ENCODE measurements at places on chromosomes 3 and 15.

GRCh38 chr15:84871428-84871985 lies 13.0 kb upstream of the SLC28A1 start:
- DNase-seq: no peak

DNA sequence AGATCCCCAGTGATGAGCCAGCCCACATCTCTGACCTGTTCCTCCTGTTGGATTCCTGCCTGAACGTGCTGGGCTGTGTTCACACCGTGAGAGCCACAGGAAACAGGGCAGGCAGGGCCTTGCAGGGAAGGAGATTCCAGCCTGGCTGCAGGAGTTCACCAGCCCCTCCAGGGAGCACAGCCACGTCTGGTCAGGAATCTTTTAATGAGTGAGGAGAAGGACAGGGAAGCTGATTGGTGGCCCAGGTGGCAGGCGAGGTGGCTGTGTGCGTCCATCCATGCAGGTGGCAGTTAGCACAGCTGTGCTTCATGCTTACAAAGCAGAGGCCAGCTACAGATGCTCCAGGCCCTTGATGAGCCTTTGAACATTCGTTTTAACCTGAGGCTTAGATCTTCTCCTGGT lies 10.5 kb downstream of the LRRK1 start:
- no peak for DNase-seq

GRCh38 chr3:11467875-11468274 lies 175.8 kb downstream of the VGLL4 start:
- DNase-seq: no peak

DNA sequence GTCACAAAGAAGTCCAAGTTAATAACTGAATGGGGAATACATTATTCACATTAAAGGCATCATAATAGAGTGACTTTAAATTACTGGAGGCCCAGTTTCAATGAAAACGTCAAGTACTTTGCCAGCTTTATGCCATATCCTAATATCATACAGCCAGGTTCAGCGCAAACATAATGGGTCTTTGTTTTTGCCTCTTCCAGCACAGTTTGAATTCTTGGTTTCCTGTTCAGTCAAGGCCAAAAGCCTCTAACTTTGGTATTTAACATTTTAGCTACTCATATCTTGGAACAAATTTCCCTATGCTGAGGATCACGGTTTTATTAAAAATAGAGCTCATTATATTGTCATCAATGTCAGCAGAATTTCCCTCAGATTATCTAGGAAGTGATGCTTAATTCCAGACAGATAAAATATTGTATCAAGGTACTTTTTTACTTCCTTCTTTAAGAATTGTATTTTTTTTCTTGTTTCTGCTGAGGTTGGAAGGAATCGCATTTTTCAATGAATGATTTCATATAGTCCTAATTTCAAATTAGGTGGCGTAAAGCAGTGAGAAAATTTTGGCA lies 269.2 kb downstream of the THRB start:
- no peak for DNase-seq

GRCh38 chr3:133038731-133039375 lies 662 bp downstream of the TMEM108 start:
- no peak for DNase-seq

DNA sequence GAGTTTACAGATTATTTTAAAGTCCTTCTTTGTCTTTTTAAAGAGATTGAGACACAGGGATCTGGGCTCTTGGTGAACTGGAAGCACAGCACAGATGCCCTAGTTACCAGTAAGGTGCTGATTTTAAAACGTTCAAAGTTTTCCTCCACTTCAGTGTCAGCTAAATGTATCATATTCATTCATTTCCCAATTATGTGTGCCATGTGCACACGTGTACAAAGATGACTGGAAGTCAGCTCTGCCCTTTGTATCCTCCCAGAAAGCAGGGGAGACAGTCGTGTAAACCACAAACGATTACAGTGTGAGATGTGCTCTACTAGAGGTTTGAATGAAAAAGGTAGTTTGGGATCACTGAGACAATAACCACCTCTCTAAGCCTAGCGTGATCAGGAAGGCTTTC lies 730 bp downstream of the ZKSCAN7 start:
- DNase-seq: peak; percentile 2

DNA sequence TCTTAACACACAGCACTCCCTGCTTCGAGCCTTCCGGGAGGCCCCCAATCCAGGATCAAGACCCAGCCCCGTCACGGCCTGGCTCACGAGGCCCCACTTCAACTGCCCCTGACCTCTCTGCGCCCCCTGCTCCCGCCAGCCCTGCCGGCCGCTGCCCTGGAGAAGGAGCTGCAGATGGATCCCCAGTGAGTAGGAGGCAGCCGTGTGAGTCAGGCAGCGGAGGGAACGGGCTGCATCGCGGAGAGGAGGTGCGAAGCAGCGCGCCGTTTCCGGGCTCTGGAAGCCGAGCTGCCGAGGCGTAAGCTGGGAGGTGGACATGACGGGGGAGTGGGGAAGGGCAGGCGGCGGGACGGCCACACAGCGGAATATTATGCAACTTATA lies 133.4 kb downstream of the TPRA1 start:
- DNase-seq: peak; percentile 11

DNA sequence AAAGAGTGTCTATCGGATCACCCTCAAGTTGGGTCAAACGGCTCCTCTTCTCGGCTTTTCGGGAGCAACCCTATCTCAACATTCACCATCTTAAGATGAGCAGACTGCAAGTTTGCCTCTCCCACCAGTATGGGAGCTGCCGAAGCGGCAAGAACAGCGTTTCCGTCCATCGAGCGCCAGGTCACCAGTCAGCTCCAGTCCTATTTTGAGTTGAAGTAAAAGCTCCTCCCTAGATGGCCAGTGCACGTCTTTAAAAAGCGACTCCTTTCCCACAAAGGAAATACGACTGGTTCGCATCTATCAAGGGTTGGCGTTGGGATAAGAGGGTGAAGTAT lies 369 bp upstream of the U2SURP start:
- DNase-seq: no peak

DNA sequence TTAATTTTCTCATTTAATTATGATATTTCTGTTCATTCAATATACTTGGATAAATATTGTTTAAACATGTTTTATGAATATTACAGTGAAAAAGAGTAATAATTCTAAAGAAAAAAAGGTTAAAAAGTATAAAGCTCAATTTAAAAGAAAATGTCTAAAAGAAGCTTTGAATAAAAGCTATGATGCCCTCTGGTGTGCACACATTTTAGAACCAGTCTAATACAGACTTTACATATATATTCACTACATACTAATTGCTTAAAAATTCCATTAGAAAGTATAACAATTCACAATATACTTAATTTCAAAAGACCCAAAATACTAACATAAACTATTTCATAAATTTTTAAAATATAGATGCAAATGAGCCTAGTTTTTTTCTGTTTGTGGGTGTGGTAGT lies 909.1 kb upstream of the ROBO1 start:
- no peak for DNase-seq

DNA sequence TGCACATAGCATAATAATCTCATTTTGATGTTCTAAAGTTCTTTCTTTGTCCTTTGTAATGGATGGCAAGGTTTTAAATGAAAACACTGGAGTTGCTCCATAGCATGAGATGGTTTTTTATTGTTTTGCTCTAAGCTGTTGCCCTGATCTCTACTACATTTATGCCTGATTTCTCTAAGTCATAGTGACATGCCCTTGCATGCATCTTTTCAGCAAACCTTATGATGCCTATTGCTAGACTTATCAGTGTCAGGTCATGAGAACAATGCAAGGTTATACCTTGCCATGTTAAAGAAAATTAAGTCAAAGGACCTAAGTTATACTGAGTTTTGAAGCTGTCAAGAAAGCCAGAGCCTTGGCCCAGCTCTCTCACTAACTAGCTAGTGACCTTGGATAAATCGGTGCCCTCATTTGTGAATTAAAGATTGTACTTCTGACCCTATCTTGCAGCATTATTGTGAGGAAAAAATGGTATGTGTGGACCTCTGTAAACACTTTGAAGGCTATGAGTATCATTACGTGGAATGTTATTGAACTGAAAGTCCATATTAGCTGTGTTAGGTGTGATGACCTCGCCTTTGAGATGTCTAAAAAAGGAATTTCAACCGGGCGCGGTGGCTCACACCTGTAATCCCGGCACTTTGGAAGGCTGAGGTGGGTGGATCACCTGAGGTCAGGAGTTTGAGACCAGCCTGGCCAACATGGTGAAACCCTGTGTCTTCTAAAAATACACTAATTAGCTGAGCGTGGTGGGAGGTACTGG lies 256.4 kb upstream of the UBE2E1 start:
- DNase-seq: no peak

- no peak for DNase-seq
Observed at GRCh38 chr3:45654397-45654944, 34.7 kb upstream of the SACM1L start.

- DNase-seq: no peak
Observed at GRCh38 chr15:26722621-26723160, 50.2 kb downstream of the GABRB3 start.

- peak; percentile 20 for DNase-seq
Observed at GRCh38 chr3:29137601-29138000, 143.3 kb upstream of the RBMS3 start.

GRCh38 chr3:71718072-71718471 lies 7.1 kb downstream of the EIF4E3 start:
- no peak for DNase-seq

DNA sequence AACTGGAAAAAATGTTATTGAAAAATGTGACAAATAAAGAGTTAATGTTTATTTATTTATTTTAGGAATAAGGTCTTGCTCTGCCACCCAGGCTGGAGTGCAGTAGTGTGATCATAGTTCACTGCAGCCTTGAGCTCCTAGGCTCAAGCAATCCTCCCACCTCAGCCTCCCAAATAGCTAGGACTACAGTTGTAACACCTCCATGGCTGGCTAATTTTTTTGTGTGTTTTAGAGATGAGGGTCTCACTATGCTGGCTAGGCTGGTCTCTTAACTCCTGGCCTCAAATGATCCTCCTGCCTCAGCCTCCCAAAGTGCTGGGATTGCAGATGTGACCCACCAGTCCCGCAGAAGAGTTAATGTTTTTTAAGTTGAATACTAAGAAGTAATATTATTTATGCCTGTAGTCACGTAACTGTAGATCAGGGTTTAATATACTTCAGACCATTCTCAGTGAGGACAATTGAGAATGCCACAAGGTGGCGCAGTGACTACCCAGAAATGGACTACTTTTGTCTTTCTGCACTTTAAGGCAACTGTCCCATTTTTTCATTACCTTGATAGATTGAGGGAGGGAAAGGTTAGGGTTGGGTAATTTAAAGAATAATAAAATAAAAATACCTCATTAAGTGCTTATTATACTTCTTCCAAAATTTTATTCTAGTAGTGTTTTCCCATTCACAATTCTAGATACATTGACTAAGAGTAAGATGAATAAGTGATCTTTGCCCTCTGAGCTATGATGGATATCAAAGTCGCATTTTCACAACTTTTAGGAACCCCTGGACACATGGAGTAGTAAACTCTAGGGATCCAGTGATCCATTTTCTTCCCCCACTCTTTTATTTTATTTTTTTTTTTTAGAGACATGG lies 6.0 kb downstream of the MUC13 start:
- peak; percentile 60 for DNase-seq

DNA sequence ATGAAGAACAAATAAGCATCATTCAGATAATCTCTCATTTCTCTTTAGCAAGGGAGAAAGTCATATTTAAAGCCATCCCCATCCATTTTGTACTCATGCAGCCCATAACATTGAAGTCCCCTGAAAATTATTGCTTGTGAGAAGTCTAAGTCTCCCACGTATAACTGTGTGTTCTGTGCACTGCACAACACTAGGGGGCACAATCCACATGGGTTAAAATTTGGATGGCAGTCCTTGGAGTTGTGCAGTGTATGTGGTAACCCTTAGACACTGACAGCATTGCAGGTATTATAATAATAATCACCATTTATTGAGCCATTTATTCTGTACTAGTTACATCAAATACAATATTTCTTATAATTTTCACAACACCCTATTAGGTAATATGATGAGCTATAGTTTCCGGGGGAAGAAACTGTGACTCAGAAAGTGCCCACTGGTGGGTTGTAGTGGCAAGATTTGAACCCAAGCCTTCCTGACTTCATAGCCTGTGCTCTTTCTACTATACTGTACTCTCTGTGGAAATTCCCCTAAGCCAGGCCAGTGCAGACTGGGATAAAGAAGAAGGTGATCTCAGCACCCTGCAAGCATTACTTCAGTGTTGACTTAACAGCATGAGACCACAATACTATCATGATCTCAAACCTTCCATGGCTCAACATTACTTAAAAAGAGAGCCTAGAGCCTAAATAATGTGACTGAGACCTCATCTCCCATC lies 15.7 kb downstream of the KCNAB1 start:
- DNase-seq: peak; percentile 28

DNA sequence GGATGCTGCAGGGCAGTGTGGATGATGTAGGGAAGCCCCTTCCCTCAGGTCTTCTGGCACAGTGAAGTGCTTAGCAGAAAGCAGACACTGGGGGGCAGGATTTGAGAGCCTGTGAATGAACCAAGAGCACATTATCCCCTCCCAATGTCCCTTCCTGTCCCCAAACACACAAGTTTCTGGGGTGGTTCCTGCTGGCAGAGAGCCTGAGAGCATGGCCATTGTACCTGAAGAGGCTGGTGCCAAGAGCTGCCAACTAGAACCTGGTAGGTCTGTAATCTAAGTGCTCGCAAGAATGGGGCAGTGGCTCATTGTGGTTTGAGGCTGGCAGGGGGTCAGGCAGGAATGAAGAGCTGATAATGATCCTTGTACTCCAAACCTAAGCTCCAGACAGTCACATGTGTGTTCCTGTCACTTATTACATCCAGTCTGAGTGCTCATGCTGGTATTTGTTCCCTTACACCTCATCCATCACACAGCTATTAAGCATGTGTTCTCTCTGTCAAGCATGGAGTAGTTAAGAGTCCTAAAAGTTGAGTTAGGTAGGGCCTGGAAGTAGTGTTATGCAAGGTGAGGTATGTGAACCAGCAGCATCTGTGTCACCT lies 6.7 kb upstream of the CCR1 start:
- peak; percentile 44 for DNase-seq

GRCh38 chr3:76028774-76029173 lies 243.4 kb upstream of the ZNF717 start:
- no peak for DNase-seq

GRCh38 chr3:55724821-55725220 lies 237.7 kb upstream of the WNT5A start:
- no peak for DNase-seq

DNA sequence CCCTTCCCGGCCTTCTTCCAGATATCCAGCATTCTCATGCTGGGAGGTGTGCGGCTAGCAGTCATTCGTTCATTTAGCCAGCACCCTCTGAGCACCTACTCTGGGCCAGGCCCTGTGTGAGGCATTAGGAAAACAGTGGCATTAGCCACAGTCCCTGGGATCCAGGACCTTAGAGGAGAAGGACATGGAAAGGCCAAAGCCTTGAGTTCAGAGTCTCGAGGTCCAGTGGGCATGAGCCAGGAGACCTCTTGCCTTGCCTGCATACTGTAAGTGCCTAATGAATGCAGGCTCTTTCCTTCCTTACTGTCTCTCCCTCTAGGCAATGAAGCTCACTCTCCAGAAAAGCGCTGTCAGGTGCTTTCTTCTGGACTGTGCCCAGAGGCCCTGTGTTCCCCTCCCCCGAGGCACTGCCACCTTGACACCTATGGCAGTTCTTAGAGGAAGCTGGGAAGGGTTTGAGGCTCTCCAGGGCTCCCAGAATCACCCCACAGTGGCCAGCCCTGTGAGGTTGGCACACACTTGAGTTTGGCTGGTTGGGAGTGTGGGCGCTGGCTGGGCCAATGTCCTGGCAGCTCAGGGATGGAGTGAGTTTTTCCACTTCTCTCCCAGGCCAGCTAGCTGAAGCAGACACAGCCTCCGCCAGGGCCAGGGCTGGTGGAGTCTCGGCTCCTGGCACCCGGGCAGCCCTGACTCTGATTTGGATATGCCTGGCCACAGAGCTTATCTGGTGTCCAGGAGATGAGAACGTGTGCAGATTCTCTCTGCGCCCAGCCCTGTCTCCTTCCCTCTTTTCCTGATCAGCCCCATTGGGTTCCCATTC lies 5.4 kb downstream of the CORO2B start:
- no peak for DNase-seq

GRCh38 chr3:126100269-126100633 lies 16.3 kb upstream of the SLC41A3 start:
- no peak for DNase-seq

Data from activated CD4-positive, alpha-beta T cell treated with anti-CD3 and anti-CD28 coated beads, Interleukin-2, Interleukin-6, amounts not matched to agents 100 ng/mL and 50 ng/mL, durations not matched to agents 16 hours and 8 hours (primary cell).